ENCODE measurements at places on chromosomes 11 and 22.
A peak's percentile ranks its signal among the peaks of the same experiment; 100 is the strongest.

- no peak for DNase-seq
- no peaks in the 10 kb centered on the region for H3K36me3 ChIP-seq
- H3K27ac ChIP-seq: no peak overlapping the region
- peaks cover 6% of the 10 kb centered on the region for H3K27me3 ChIP-seq
Observed at GRCh38 chr11:20364341-20364792, 853 bp downstream of the HTATIP2 start.

- H3K27ac ChIP-seq: no peak overlapping the region
- H3K4me3 ChIP-seq: no peak overlapping the region
- no peaks in the 10 kb centered on the region for H3K27me3 ChIP-seq
- DNase-seq: no peak
- H3K4me1 ChIP-seq: peaks cover 2% of the 10 kb centered on the region
- no peaks in the 10 kb centered on the region for H3K36me3 ChIP-seq
Observed at GRCh38 chr22:40236131-40236665, 58.5 kb downstream of the TNRC6B start.

GRCh38 chr11:76601724-76602123 is 68.8 kb downstream of the LRRC32 start:
- no peak for DNase-seq
- H3K27ac ChIP-seq: no peak overlapping the region
- no peaks in the 10 kb centered on the region for H3K4me1 ChIP-seq
- H3K4me3 ChIP-seq: no peak overlapping the region
- no peaks in the 10 kb centered on the region for H3K36me3 ChIP-seq

GRCh38 chr22:17250380-17251082 is 31.3 kb upstream of the ADA2 start:
- H3K4me3 ChIP-seq: no peak overlapping the region
- H3K27ac ChIP-seq: no peak overlapping the region
- DNase-seq: no peak
- no peaks in the 10 kb centered on the region for H3K36me3 ChIP-seq
- 0 out of 2 replicates have a peak, but pooled peaks cover 2% of the 10 kb centered on the region for H3K4me1 ChIP-seq

DNA sequence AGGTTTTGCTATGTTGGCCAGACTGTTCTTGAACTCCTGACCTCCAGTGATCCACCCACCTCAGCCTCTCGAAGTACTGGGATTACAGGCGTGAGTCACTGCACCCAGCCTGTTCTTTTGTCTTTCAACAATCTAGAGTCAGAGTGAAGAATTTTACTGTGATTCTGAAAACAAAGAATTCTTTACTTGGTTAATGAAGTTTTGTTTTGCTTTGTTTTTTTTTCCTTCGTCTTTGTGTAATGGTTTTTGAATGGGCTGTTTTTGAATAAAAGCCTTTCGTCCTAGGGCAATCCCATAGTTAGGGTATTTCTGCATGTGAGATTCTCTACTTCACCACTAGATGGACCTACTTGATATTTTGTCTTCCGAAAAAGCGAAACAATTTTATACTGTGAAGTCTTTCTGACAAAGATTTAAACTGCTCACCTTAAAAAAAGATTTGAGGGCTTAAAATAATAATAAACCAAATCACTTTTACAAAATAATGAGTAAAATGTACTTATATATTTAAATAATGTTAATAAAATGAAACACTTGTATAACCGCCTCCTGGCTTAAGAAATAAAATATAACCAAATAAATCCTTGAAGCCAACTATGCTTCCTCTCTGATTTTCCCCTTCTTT is 43.4 kb upstream of the SC5D start:
- no peak for DNase-seq
- no peaks in the 10 kb centered on the region for H3K36me3 ChIP-seq
- no peak overlapping the region for H3K27ac ChIP-seq
- H3K4me3 ChIP-seq: no peak overlapping the region

DNA sequence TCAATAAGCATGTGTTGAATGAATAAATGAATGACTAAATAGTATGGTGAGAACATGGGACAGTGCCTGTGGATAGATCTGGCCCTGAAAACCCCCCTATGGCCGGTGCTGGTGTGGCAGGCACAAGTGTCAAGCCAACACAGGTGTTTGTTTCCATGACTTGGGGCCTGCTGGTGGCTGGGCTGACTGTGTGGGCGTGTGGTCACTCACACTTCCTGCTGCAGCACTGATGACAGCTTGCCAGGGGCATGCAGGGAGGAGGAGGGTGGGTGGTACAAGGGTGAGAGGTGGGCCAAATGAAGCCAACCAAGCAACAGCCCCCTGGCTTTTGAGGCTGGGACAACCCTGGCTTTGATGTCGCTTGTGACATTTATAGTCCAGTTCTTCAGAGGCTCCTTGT is 30.3 kb upstream of the ABCC8 start:
- no peaks in the 10 kb centered on the region for H3K36me3 ChIP-seq
- no peaks in the 10 kb centered on the region for H3K4me1 ChIP-seq
- no peak overlapping the region for H3K4me3 ChIP-seq

DNA sequence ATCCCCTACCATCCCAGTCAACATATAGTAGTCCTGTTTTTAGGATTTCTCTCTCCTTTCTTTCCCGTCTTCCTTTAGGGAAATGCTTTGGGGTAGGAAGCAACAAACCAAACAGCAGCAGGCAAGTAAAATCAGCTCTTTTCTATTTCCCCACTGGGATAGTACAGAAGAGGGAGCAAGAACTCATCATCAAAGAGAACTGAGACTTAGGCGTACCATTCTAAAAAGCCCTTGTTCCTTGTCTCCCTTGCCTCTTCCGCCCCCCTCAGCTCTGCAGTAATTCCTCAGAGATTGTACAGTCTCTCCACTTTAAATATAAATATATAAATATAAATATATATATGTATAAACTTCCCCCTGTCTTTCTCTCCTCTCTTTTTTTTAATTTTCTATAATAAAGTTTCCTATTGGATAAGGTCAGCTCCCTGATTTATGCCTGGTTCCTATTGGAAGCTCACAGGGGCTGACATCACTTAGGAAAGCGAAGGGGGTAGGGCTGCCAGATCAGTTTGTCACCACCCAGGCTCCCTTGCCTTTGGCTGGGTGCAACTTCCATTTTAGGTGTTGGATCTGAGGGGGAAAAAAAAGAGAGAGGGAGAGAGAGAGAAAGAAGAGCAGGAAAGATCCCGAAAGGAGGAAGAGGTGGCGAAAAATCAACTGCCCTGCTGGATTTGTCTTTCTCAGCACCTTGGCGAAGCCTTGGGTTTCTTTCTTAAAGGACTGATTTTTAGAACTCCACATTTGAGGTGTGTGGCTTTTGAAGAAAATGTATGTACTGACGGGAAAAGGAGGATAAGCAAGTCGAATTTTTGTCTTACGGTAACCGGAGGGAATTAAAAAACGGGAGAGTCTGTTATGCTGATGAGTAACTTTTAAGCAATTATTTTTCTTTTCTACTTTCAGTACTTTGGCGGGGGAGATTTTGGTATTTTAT is at the start of gene CTNND1:
TSS of gene CTNND1 (plus strand) at position 502 of the 934 bp plus-strand sequence. CDS start 29,677 bp downstream, outside the sequence.
- peaks cover 2% of the 10 kb centered on the region for H3K4me1 ChIP-seq
- H3K27ac ChIP-seq: no peak within 1 kb of the TSS
- peak; percentile 89 for DNase-seq
- peak within 1 kb of the TSS; percentile 86 for H3K4me3 ChIP-seq
- H3K36me3 ChIP-seq: no peaks in the 10 kb centered on the region

GRCh38 chr11:129048911-129049310 is 106.2 kb upstream of the TP53AIP1 start:
- H3K4me1 ChIP-seq: no peaks in the 10 kb centered on the region
- no peak for DNase-seq
- no peaks in the 10 kb centered on the region for H3K36me3 ChIP-seq

GRCh38 chr11:61378713-61379313 is 13.6 kb upstream of the TMEM216 start:
- no peak overlapping the region for H3K27ac ChIP-seq
- H3K4me1 ChIP-seq: no peaks in the 10 kb centered on the region
- DNase-seq: no peak
- H3K36me3 ChIP-seq: no peaks in the 10 kb centered on the region
- no peaks in the 10 kb centered on the region for H3K27me3 ChIP-seq
- no peak overlapping the region for H3K4me3 ChIP-seq

DNA sequence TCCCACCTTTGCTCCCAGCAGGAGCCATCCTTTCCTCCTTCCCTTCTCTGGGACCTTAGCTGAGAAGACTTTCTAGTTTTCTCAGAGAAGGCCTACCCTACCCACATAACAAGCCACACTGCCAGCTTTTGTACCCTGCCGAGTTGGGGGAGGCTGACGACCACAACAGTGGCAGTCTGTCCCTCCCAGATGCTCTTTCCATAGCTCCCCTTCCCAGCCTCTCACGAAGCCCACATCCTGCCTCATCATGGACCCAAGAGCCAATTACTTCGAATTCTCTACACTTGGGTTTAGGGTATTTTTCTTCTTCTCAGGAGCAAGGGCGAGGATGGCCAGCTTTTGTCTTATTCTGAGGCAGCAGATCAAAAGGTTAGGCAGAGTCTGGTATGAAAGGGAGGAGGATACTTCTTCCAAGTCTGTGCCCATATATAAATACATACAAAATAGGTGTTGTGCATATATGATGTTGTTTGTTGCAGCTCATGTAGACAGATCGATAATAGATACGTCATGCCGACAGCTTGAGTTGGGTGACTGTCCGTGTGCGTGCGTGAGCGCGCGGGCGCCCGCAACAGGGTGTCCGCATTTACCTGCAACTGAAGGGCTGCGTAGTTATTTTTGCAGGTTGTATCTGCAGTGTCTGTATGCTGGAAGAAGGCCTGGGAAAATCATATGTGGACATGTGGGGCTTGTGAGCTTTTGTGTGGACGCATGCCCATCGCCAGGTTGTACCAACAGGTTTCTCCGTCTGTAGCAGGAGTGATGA is 846 bp upstream of the NRGN start:
- no peaks in the 10 kb centered on the region for H3K4me1 ChIP-seq
- DNase-seq: no peak
- peak overlapping the region; percentile 49 for H3K4me3 ChIP-seq
- no peaks in the 10 kb centered on the region for H3K36me3 ChIP-seq
- no peak overlapping the region for H3K27ac ChIP-seq

- no peaks in the 10 kb centered on the region for H3K36me3 ChIP-seq
- H3K4me1 ChIP-seq: peaks cover 4% of the 10 kb centered on the region
- no peak overlapping the region for H3K27ac ChIP-seq
- no peak overlapping the region for H3K4me3 ChIP-seq
- DNase-seq: no peak
- H3K27me3 ChIP-seq: no peaks in the 10 kb centered on the region
Observed at GRCh38 chr22:32354360-32355351, 3.0 kb upstream of the RFPL3 start.

DNA sequence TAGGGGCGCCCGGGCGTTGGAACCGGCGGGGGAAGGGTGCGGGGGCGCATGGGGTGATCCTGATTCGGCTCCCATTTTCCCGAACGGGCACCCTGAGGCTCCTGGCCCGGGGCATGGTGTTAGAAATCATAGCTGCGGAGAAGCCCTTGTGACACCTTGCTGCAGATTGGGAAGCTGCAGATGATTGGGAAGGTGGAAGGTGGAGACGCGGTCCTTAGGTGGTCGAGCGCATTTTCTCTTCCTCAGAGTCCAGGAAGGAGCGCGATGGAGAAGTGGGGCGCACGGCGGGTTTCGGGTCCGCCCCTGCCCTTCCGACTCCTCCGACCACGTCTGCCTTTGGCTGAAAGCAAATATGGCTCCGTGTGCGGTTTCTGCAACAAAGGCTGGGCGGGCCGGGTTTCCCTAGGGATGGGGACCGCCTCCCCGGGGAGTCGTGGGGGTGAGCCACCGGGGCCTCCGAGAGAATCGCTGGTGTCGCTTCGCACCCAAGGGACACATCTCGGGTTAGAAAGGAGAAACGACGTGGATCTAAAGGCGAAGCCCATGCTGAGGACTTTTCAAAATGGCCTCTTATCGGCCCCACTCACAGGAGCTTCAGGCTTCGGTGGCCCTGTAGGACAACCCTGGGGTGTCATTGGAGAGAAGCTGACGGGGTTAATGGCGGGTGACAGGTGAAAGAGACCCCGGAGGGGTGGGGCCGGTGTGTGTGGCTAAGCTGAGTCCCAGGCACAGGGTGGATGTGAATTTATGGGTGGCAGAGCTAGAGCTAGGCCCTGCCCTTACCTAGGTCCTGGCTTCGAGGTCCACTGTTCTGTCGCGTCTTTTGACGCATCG is 707 bp upstream of the FTH1 start:
- peaks cover 11% of the 10 kb centered on the region for H3K4me1 ChIP-seq
- H3K27ac ChIP-seq: no peak overlapping the region
- H3K27me3 ChIP-seq: no peaks in the 10 kb centered on the region
- peaks cover 19% of the 10 kb centered on the region for H3K36me3 ChIP-seq
- DNase-seq: no peak
- peak overlapping the region; percentile 99 for H3K4me3 ChIP-seq

DNA sequence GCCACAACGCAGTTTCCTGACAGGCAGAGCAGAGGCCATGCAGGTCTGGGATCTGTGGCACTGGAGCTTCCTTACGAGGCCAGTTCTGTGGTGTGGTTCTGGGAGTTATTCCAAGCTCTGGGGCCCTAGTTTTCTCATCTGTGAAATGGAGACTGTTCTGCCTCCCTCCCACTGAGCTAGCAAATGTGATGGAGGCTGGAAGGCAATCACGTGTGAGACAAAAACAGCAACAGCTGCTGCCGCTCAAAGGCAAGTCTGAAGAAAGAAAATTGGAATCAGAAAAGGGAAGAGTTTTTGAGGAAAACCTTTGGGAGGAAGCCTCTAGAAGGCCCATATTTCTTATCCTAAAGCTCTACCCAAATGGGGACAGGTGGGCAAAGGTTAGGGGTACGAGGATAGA is 8.3 kb upstream of the RIC3 start:
- H3K36me3 ChIP-seq: no peaks in the 10 kb centered on the region
- H3K27ac ChIP-seq: no peak overlapping the region
- H3K4me1 ChIP-seq: no peaks in the 10 kb centered on the region
- H3K27me3 ChIP-seq: no peaks in the 10 kb centered on the region
- DNase-seq: no peak

- no peaks in the 10 kb centered on the region for H3K36me3 ChIP-seq
- H3K27me3 ChIP-seq: no peaks in the 10 kb centered on the region
- DNase-seq: no peak
- H3K27ac ChIP-seq: no peak overlapping the region
- peaks cover 4% of the 10 kb centered on the region for H3K4me1 ChIP-seq
Observed at GRCh38 chr11:122721964-122722266, 66.4 kb downstream of the UBASH3B start.

GRCh38 chr11:131561972-131562371 is 191.6 kb downstream of the NTM start:
- no peak for DNase-seq
- peaks cover 3% of the 10 kb centered on the region for H3K4me1 ChIP-seq
- H3K27me3 ChIP-seq: no peaks in the 10 kb centered on the region

- no peak overlapping the region for H3K27ac ChIP-seq
- no peaks in the 10 kb centered on the region for H3K27me3 ChIP-seq
- DNase-seq: no peak
- H3K4me1 ChIP-seq: no peaks in the 10 kb centered on the region
Observed at GRCh38 chr11:132438418-132438817, 1068.0 kb downstream of the NTM start.

DNA sequence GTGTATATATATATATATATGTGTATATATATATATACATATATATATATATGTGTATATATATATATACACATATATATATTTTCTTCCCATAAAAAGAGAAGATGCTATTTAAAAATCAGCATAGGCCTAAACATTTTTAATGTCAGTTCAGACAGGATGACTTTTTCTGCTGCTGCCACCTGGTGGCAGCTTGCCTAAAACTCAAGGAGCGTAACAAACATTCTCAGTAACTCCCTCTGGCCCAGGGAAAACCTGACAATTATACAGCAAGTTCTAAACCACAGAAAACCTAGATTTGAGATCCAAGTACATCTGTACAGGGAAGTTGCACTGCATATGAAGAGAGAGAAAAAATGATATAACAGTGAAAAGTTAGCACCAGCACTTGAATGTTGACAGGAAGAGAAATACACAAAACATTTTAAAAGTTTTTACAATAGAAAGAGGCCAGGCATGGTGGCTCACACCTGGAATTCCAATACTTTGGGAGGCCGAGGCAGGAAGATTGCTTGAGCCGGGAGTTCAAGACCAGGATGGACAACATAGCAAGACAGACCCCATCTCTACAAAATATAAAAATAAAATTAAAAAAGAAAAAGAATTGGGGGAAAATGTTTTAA is 16.6 kb downstream of the OR8A1 start:
- peak; percentile 35 for DNase-seq
- no peaks in the 10 kb centered on the region for H3K4me1 ChIP-seq
- no peaks in the 10 kb centered on the region for H3K36me3 ChIP-seq
- no peak overlapping the region for H3K27ac ChIP-seq
